Cardiac atrium fibroblast (primary cell): ENCODE measurements at places on chromosomes 4 and X. TPM values are rescaled to one million over a fixed set of nuclear protein-coding genes. Genes with fewer than 3 reads are reported as not detected.

The ZNF711 gene
- total RNA-seq = 0.16 and 0.36 TPM in 2 replicates

The IL21 gene
- not detected in 2 replicates for total RNA-seq

The CWH43 gene
- not detected in 2 replicates for total RNA-seq

The SLC39A8 gene
- total RNA-seq = 3.2 and 23.0 TPM in 2 replicates

The TMEM255A gene
- total RNA-seq = not detected in 2 replicates

The TXK gene
- not detected in 2 replicates for total RNA-seq

The RS1 gene
- not detected in 2 replicates for total RNA-seq
